ENCODE measurements at places on chromosomes 3 and 15.

DNA sequence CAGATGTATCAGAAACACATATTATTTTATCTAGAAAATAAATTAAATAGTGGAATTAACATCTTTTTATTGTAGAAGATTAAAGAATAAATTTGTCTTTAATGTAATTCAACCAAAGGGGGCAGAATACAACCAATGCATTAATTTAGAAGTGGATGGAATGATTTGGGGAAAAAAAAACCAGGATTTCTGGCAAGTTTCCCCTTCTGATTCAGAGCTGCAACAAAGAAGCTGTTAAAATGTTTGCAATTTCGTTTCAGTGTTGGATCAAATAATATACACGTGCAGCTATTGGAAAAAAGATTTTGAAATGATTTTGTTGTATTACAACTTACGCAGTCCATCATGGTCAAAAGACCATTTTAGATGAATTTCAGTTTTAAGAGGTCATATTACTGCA is 71.6 kb upstream of the ZNF280D start:
- DNase-seq, result no peak

GRCh38 chr3:28171962-28172361 is 69.5 kb upstream of the CMC1 start:
- no peak for DNase-seq

DNA sequence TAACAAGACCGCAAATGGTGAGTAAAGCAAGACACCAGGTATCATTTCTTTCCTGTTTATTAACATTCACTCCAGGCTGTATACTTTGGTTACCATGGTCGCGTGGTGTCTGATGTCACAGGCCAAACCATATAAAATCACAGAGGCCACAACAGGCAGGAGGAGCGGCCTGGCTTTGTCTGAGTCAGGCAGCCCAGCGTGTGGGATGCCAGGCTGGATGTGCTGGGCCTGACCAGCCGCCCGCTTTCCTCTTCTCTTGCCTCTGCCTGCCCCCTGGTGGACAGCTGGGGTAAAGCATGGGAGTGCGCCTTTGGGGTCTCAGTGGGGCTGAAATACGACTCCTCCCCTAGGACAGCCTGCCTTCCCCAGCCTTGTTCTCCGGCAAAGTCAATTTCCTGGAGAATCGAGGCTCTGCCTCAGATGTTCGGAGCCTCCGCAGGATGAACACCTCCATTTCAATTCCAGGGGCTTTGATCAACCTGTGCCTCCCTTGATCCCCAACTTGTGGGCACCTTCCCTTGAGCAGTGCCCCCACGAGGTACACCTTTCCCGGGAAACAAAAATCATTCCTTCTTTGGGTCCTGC is 78.2 kb downstream of the CCNL1 start:
- DNase-seq, result peak; percentile 95

GRCh38 chr15:63509955-63510940 is 5.9 kb downstream of the USP3 start:
- peak; percentile 76 for DNase-seq

DNA sequence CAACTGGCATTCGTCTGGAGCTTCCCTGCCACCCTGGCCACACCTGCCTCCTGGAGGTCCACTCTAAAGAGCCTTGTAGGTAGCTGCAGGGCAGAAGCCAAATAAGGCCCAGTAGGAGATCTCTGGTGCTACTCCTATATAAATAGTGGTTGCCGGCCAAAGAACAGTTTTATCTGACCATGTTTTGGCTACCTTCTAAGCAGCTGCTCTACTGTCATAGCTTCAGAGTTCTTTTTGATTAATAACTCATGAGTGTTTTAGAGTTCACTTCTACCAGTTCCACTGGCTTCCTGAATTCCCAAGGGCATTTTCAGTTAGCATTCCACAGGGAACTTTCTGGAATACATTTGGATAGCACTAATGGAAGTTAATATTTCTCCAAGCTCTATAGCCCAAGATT is 154.6 kb downstream of the B3GALNT1 start:
- DNase-seq, result no peak

- no peak for DNase-seq
Measured at GRCh38 chr15:52255935-52256334, 39.7 kb downstream of the MYO5C start.

DNA sequence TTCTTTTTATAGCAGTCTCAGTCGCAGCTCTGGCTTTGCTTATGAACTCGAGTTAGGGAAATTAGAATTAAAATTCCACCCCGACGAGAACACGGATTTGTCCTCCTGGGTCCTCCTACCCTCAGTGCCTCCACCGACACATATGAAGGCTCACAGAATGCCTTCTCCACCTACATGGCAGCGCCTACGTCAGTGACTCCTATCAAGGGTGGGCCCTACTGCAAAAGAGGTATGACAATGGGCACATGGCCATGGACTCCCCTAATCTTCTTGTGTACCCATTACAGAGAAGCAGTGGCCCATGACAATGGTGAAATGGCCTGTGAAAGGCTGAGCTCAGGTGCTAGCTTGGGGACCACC is 173.0 kb upstream of the TLE3 start:
- no peak for DNase-seq

DNA sequence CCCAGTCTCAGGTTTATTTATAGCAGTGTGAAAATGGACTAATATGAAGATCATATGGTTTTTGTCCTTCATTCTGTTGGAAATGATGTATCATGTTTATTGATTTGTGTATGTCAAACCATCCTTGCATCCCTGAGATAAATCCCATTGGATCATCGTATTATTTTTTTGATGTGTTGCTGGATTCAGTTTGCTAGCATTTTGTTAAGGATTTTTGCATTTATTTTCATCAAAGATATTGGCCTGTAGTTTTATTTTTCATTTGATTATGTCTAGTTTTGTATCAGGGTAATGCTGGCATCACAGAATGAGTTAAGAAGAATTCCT is 34.3 kb downstream of the FAIM start:
- DNase-seq, result no peak

- DNase-seq, result no peak
Measured at GRCh38 chr15:27483124-27483523, 512.1 kb downstream of the GABRG3 start.

DNA sequence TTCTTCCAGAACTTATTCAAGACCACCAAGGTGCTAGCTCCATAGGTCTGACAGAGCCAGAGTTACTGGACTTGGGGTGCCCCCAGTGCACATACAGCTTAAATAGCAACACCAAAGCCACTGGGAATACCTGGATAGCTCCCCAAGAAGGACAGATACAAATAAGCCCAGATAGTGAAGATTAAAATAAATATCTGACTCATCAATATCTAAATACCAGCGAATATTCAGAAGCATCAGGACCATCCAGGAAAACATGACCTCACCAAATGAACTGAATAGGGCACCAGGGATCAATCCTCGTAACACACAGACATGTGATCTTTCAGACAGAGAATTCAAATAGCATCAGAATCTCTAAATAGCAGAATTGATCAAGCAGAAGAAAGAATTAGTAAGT is 931.6 kb downstream of the OTOL1 start:
- no peak for DNase-seq

DNA sequence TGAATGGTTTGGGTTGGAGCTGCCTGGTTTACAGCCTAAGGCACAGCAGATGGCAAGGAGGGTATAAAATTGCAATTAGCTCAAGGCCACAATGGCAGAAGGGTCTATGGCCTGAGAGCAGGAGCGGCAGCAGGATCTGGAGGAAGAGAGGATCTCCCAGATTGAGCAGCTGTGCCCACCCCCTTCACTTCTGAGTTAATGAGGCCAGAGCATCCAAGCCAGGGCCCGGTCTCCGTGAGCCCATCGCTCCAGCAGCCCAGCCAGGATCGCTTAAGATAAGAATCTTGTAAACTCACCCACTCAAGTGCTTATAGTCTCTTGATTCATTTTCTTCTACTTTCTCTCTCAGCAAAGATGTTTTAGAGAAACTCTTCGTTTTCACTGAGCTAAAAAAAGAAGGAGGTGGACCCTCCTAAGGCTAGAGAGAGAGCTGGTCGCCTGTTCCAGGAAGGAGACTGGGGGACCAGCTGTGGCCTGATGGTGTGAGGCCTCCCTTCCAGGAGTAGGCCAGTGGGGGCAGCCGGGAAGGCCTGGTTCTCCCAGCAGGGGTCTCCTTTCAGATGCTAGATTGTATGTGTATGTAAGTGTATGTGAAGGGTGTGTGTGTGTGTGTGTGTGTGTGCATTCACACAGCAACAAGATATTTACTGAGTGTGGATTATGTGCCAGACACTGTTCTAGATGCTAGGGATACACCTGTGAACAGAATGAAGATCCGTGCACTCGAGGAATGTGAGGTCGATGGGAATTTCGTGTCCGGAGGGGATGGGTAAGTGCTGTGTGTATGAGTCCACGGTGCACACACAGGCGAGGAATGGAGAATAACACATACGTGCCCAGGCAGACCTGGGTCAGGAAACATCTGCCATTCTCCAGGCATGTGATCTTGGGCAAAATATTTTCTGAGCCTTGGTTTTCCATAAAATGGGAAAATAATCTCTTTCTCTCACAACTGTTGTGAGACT is 18.6 kb downstream of the MAGEF1 start:
- DNase-seq, result no peak

- DNase-seq, result no peak
Measured at GRCh38 chr3:195133013-195133412, 137.9 kb downstream of the XXYLT1 start.

DNA sequence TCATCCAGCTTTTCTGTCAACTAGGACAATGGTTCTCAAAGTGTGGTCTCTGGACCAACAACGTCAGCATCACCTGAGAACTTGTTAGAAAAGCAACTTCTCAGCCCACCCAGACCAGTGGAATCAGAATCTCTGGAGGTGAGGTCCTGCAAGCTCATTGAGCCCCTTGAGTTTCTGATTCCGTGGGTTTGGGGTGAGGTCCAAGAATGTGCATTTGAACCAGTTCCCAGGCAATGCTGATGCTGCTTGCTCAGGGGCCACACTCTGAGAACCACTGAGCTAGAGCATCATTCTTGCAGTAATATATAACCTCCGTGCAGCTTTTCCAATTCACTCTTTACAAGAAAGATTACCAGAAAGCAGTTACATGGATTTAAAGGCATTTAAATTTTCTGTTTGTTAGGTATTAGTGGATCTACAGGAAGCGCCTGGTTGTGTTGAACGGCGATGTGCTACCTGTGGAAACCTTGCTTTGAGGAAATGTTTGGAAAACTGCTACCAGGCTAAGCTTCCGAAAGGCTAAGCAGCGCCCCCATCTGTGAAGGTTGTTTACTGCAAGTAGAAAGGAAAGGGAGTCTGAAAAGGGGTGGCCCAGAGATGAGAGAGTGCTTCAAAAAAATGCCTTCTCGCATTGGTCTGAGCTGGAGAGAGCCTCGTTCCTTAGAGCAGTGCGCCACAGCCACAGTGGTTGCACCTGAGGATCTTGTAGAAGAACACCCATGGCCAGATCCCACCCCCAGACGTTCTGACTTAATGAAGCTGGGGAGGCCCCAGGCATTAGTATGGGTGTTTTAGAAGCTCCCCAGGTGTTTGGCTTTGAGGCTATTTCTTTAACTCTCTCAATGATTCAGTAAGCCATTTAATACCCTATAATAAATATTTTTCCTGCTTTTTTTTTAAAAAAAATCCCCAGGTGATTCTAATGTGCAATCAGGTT is 50.0 kb downstream of the RLBP1 start:
- DNase-seq, result peak; percentile 74

- DNase-seq, result no peak
Measured at GRCh38 chr3:79994397-79994796, 226.6 kb upstream of the ROBO1 start.

DNA sequence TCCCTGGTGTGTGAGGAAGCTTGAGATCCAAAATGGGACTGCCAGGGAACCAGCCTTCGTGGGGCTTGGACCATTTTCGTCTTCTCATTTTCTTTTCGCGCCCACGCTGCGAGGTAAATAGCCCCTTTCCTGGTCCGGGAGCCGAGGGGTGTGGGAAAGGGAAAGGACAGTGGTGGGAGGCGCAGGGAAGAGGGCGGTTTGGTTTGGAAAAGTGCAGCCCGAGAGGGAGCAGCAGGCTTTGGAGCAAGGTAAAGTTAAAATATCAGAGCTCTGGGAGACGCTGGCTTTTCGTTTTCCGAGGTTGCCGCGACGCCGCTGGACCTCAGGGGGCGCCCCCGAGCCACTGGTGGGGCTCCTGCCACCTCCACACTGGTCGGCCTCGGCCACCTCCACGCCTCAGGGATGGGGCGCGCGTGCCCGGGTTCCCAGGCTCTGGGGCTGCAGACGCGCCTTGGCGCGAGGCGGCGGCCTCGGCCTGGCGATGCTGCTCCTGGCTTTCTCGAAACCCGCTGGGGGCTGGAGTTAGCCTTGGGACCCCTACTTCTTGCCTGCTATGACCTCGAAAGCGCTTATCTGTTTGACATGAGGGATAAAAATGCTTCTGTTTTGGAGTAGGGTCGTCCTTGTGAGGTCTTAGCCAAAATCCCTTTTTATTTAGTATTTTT is 3.2 kb downstream of the PTPRG start:
- no peak for DNase-seq

DNA sequence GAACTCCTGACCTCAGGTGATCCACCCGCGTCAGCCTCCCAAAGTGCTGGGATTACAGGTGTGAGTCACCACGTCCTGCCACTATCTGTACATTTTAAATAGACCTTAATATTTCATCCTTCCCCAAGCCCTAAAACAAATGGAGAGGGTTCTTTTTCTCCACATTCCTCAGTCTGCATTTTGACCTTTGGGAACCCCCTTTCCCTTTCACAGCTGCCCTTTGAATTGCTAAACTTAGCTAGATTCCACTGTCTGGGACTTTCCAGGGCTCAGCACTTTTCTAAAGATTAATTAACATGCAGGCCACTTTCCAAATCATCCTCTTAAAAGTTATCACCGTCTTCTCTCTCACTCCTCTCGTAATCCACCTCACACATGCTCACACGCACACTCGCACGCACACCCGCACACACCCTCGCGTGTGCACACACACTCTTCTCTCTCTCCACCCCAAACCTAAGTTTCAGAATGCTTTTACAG is 124.2 kb downstream of the TMCO5A start:
- DNase-seq, result peak; percentile 90

GRCh38 chr3:129888771-129889170 is 4.7 kb downstream of the TMCC1 start:
- no peak for DNase-seq

- no peak for DNase-seq
Measured at GRCh38 chr15:48414015-48414414, 82.8 kb downstream of the DUT start.

DNA sequence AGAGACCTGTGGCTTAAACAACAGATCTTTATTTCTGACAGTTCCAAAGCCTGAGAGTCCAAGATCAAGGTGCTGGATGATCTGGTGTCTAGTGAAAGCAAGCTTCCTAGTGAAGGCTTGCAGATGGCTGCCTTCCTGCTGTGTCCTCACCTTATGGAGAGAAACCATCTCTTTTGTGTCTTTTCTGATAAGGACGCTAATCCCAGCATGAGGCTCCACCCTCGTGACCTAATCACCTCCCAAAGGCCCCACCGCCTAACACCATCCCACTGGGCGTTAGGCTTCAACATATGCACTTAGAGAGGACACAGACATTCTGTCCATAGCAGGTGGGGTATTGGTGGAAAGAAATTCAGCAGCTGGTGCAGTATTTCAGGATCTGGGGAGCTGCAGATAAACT is 19.8 kb upstream of the LYSMD4 start:
- no peak for DNase-seq

- no peak for DNase-seq
Measured at GRCh38 chr15:87489456-87489855, 767.1 kb downstream of the NTRK3 start.

GRCh38 chr3:130948929-130949328 is 55.0 kb downstream of the ATP2C1 start:
- DNase-seq, result no peak

GRCh38 chr15:90610190-90610589 is 80.5 kb downstream of the CRTC3 start:
- no peak for DNase-seq

GRCh38 chr3:67524046-67524445 is 130.4 kb downstream of the SUCLG2 start:
- DNase-seq, result no peak

GRCh38 chr3:145224886-145225285 is 936.1 kb downstream of the PLOD2 start:
- no peak for DNase-seq

Data from suppressor macrophage treated with lipopolysaccharide for 1 hour (primary cell).